ENCODE measurements at places on chromosomes 1 and 21. TPM values are rescaled to one million over a fixed set of nuclear protein-coding genes. Genes with fewer than 3 reads are reported as not detected.

RAP1GAP gene
- 0.64 TPM for total RNA-seq

CENPL gene
- 0.53 TPM for total RNA-seq

DENND2D gene
- total RNA-seq, result 4.4 TPM

LAMB3 gene
- total RNA-seq, result 0.75 TPM

- no peak overlapping the region for H3K4me3 ChIP-seq
- H3K4me1 ChIP-seq, result no peaks in the 10 kb centered on the region
- H3K27ac ChIP-seq, result no peak overlapping the region
- no peak for DNase-seq
- H3K36me3 ChIP-seq, result no peaks in the 10 kb centered on the region
- H3K27me3 ChIP-seq, result no peaks in the 10 kb centered on the region
Measured at GRCh38 chr1:19814244-19814661, 830 bp downstream of the RNF186 start.

- H3K4me3 ChIP-seq, result no peak overlapping the region
- no peaks in the 10 kb centered on the region for H3K4me1 ChIP-seq
- H3K27ac ChIP-seq, result no peak overlapping the region
- DNase-seq, result no peak
Measured at GRCh38 chr21:43825936-43826622, 36.7 kb downstream of the RRP1 start.

DNA sequence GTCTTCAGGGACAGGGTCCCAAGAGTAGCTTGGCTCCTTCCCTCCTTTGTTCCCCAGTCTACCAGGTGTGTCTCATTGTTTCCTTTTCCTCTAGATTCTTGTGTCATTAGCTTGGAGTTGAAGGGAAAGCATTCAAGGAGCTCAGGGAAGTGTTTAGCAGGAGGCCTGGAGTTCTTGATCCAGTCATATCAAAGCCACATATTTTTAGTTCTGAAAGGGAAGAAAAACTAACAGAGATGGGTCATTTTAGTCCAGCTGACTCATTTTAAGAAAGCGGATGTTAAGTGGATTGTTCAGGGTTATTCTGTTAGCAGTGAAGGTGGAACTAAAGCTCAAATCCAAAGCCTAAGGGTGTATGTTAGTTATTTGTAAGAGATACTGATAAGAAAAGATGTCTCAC lies 721 bp downstream of the C1orf54 start:
- H3K4me3 ChIP-seq, result peak overlapping the region; percentile 52
- peaks cover 22% of the 10 kb centered on the region for H3K4me1 ChIP-seq
- DNase-seq, result no peak
- H3K27ac ChIP-seq, result peak overlapping the region; percentile 81

GRCh38 chr1:24390924-24391782 lies 22.4 kb downstream of the STPG1 start:
- no peak overlapping the region for H3K4me3 ChIP-seq
- H3K36me3 ChIP-seq, result no peaks in the 10 kb centered on the region
- DNase-seq, result no peak
- H3K27ac ChIP-seq, result peak overlapping the region; percentile 75
- H3K27me3 ChIP-seq, result no peaks in the 10 kb centered on the region

DNA sequence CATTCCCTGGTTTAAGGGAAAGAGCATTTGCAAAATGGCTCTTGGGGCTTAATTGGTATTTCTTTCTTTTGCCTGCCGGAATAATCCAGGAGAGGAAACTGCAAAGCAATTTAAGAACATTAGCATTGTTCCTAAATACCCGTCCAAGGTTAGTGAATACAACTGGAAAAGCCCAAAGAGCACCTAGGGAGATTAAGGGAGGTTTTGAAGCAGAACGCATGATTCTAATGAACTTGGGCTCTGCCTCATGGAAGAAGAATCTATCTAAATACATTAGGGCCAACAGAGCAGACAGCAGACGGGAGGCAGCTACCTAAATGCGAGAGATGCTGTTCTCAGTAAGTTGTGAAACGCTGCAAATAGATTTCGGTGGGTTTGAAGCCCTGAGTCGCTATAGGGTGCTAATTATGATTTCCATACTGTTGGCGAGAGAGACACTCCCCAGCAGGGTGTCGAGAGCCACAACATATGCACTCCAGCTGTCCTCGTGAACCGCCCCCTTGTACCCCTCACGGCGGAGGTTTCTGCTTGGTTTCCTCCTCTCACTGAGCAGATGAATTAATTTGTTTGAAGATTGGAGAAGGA lies 326.7 kb upstream of the CAMK1G start:
- no peaks in the 10 kb centered on the region for H3K36me3 ChIP-seq
- no peaks in the 10 kb centered on the region for H3K4me1 ChIP-seq
- no peak overlapping the region for H3K27ac ChIP-seq
- H3K27me3 ChIP-seq, result no peaks in the 10 kb centered on the region
- DNase-seq, result no peak

DNA sequence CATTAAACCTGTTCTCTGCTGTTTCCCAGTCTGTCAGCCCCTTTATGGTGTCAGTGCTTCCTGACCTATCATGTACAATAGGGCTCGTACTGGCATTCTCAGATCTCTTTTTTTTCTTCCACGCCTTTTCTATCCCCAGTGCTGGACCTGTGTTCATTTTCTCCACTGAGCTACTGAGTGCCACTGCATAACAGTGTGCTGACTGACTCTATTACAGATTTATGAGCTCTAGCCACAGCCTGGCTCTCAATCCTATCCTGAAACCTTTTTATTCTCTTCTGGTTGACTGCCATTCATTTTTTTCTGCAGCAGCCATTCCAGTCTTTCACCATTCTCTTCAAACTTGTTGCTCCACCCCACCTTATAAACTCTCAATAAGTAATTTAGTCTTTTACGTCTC lies 59.6 kb upstream of the MACF1 start:
- no peaks in the 10 kb centered on the region for H3K27me3 ChIP-seq
- no peaks in the 10 kb centered on the region for H3K36me3 ChIP-seq
- DNase-seq, result no peak
- no peak overlapping the region for H3K27ac ChIP-seq

- no peaks in the 10 kb centered on the region for H3K4me1 ChIP-seq
- H3K36me3 ChIP-seq, result no peaks in the 10 kb centered on the region
- no peaks in the 10 kb centered on the region for H3K27me3 ChIP-seq
- H3K27ac ChIP-seq, result no peak overlapping the region
Measured at GRCh38 chr1:231460614-231461013, 38.5 kb upstream of the EGLN1 start.

DNA sequence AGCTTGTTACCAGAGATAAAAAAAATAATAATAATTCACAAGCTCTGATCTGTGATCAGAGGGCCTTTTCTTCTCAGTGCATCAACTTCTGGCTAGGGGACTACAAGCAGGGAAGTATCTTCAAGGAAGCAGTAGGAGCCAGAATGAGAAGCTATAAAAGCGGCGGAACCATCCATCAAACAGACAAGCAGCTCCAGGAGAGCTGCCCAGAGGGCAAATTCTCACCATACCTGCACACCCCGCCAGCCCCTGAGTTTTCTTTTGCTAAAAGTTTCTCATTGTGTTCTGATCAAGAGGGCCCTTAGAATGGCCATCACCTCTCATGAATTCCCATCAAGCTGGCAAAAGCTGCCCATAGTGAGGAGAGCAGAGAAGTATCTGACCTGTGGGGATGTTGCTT lies 99.4 kb downstream of the SMYD2 start:
- no peak overlapping the region for H3K4me3 ChIP-seq
- DNase-seq, result no peak
- no peak overlapping the region for H3K27ac ChIP-seq
- peaks cover 23% of the 10 kb centered on the region for H3K36me3 ChIP-seq
- H3K27me3 ChIP-seq, result no peaks in the 10 kb centered on the region

DNA sequence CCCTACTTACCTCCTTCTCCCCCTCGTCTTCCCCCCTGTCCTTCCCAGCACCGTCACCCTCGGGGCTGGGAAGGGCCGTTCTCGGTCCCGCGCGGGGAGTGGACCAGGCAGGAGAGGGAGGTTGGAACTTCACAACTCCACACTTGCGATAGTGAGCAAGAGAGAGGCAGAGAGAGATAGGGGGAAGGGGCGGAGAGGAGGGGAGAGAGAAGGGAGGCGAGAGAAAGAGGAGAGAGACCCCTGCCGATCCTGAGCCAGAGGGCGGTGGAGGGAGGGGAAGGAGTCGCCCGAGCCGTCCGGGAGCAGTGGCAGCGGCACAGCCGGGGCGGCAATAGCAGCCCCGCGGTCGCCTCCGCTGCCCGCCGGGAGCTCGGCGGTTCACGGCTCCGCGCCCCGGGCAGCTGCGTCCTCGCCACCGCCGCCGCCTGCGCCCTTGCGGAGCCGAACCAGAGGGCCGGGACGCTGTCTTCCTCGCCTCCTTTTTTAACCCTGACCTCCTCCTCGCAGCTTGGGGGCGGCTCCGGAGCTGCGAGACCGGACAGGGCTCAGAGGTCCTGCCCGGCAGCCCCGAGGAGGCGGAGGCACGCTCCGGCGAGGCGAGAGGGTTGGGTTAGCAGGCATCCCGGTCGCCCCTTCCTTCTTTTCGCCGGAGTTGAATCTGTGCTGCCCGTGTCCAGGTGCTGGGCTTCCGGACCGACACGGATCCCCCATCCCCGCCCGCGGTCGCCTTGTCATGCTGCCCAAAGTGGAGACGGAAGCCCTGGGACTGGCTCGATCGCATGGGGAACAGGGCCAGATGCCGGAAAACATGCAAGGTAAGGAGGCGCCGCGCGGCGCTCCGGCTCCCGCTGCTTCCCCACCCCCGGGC lies 11.7 kb downstream of the NR5A2 start:
- H3K27ac ChIP-seq, result no peak overlapping the region
- peaks cover 17% of the 10 kb centered on the region for H3K4me1 ChIP-seq
- DNase-seq, result no peak
- H3K36me3 ChIP-seq, result no peaks in the 10 kb centered on the region

DNA sequence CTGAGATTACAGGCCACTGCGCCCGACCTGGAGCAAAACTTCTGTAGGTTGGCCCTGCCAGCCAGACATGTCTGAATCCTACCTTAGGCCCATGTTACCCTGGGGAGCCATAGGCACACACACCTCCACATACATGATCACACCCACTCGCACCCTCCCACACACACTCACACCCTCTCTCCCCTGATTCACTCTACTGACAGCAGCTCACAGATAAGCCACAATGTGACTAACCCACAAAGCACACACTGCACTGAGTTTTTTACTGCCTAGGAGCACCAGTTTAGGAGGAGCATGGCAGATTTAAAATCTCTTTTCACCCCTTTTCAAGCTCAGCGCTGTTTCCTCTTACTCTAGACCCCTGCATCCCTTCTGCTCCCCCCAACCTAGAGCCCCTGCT lies 41.7 kb downstream of the SLC30A1 start:
- no peak overlapping the region for H3K27ac ChIP-seq
- DNase-seq, result no peak
- H3K4me3 ChIP-seq, result no peak overlapping the region
- H3K4me1 ChIP-seq, result no peaks in the 10 kb centered on the region

DNA sequence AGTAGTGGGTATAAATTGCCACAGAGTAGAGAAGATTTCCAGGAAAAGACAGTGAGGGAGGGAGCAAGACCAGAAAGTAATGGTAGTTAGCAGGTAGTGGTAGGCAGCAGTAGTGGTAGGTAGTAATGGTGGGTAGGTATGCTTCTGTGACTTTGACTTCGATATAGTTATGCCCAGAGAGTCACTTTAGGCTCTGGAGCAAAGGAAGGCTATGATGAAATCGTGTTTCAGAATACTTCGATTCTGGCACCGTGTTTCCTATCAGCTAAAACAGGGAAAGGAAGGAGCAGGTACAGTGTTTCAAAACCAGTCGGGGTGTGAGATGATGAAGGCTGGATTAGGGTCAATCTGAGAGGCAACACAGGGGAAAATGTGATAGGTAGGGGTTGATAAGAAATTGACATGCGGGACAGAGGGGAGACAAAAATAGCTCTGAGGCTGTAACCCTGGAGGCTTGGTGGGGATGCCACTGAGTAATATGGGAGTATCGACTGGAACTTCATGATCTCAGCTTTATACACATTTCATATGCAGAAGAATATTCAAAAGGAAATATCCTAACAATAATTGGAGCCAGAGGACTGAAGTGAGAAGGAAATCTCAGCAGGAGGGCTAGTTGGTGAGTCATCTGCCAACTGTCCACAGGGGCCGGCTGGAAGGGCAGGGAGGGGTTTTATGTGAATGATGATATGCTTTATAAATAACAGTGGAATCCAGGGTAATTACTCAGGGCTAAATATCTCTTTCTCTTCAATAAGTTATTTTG lies 25.2 kb upstream of the TRIM45 start:
- H3K36me3 ChIP-seq, result no peaks in the 10 kb centered on the region
- no peak overlapping the region for H3K27ac ChIP-seq
- no peak for DNase-seq
- H3K4me3 ChIP-seq, result no peak overlapping the region

DNA sequence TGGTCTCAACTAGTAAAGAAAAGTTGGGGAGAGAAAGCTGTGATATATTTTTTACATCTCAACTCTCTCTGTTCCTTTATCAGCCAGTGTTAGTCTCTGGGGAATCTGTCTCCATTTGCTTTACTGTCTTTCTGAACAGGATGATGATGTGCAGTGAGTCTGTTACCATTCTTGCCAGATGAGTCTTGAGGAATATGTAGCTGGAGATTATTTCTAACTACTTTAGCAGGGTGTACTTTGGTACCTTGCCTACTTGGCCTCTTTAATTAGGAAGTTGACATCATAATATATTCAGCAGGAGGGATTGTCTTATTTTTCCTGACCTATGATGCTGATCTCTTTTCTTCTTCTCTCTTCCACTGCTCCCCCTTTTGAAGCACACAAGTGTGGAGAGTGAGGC lies 15.7 kb upstream of the HAX1 start:
- DNase-seq, result no peak
- no peaks in the 10 kb centered on the region for H3K27me3 ChIP-seq
- no peak overlapping the region for H3K4me3 ChIP-seq
- no peaks in the 10 kb centered on the region for H3K4me1 ChIP-seq

DNA sequence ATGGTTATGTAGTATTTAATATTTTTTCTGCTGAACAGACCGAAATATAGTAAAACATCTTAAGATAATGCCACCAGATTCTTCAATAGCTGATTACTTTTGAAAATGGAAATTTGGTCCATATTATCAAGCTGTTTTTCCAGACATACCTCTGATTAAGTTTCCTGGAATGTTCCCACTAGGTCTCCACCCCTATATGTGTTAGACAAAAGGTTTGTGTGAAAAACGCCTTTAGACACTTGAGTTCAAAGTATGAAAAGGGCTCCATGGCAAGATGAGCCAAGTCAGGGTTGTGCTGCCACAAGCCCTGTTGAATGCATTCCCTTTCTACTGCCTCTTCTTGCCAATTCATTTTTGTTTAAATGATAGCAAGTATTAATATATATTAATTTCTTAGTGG lies 52.7 kb downstream of the ZBTB17 start:
- H3K4me3 ChIP-seq, result no peak overlapping the region
- no peak overlapping the region for H3K27ac ChIP-seq
- H3K36me3 ChIP-seq, result peaks cover 78% of the 10 kb centered on the region
- no peak for DNase-seq
- H3K4me1 ChIP-seq, result no peaks in the 10 kb centered on the region

DNA sequence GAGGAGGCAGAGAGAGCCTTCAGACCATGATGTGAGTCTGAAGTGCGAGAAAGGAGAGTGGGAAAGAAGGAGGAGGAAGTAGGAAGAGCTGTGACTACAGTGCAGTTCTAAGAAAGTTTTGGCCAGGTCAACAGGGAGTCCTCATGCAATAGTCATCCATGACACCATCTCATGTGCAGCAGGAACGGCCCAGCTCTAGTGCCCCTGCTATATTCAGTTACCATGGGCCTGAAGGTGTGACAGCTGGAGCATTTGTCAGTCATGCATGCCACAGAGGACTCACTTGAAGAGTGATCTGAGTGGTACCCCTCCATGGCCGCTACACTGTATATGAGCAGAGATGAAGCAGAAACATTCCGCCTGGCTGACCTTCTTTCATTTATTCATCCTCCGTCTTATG lies 77.9 kb downstream of the OMA1 start:
- H3K27me3 ChIP-seq, result no peaks in the 10 kb centered on the region
- H3K4me1 ChIP-seq, result no peaks in the 10 kb centered on the region
- no peak overlapping the region for H3K4me3 ChIP-seq
- H3K36me3 ChIP-seq, result no peaks in the 10 kb centered on the region
- no peak for DNase-seq
